ENCODE measurements at places on chromosomes 2 and 18.

GRCh38 chr2:207719008-207719407 lies 7.6 kb downstream of the CCNYL1 start:
- DNase-seq = no peak

- DNase-seq = no peak
These were observed 12.4 kb downstream of the PFN4 start for GRCh38 chr2:24110660-24111303.

DNA sequence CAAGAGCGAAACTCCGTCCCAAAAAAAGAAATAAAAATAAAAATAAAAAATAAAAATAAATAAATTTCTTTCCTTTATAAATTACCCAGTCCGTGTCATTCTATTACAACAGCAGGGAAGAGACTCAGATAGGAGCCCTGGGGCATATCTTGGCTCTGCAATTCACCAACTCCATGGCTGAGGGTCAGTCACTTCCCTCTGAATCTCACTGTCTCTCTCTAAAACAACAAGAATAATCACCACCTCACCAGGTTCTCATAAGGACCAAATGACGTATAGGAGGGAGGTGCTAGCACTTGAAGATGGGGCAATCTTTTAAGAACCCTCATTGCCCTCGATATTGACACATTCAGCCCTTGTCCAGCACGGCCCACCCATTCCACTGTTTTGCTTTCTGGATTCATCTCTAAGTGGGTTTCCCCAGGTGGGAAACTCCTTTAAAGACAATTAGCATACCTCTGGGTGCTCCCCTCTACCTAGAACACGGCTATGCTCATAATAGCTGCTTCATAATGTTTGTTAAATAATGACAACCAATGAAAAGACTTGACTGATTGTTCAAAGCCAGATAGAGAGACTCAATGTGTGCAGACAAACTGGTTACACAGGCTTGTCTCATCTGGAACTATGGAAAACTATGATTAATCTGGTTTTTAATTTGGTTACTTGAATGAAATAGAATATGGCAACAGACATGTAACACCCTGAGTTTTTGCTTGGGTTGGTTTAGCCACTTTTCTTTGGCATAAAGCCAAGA lies 15.1 kb downstream of the MYCN start:
- DNase-seq = peak; percentile 47

- peak; percentile 3 for DNase-seq
These were observed 95.7 kb downstream of the ASXL3 start for GRCh38 chr18:33673689-33674088.

DNA sequence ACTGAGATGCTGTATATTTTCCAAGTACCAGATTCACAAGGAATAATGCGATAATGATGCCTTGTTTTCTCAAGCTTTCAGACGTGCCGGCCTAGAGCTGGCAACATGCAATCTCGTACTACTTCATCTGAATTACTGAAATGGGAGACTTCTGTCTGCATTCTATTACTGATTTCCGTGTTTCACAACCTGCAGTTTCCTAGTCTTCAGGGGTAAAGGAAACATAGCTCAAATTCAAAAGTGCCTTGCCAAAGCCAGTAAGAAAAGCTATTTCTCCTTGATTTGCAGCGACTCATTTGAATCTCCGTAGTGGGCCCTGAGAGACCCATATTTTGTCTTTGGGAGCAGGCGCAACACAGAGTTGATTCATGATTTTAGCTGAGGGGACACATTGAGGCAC lies 289.0 kb downstream of the CNTNAP5 start:
- DNase-seq = no peak

DNA sequence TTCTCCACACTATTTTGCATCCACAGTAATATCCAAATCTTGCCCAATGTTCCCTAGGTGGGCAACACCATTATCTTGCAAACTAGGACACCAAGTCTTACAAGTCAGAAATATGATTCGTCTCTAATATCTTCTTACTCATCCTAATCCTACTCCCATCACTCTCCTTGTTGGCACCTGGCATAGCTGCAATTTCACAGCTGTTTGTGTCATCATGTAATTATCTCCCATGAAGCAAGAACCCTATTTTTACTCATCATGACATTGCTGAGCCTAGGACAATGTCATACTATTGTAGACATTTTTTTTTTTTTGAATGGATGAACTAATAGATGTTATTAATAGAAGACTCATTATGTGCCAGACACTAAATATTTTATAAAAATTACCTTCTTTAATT lies 91.3 kb upstream of the CCDC141 start:
- DNase-seq = peak; percentile 54

GRCh38 chr2:140295767-140296166 lies 1515.6 kb upstream of the NXPH2 start:
- no peak for DNase-seq

DNA sequence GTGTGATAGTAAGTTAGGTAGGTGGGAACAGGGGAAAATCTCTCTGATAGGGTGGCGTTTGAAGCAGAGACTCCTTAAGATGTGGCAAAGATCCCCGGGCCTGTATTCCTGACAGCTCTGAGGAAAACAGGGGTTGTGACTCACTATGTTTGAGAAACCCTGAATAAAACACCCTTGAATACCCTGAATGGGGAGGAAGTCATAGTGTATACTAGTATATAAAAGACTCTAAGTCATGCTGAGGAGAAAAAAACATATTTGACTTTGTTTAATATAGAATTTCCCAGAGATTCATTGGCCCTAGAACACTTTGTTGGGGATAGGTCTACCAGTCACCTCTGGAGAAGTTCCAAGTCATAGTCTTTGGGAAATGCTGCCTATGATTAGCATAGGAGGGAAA lies 590.9 kb downstream of the IRS1 start:
- DNase-seq = peak; percentile 63

GRCh38 chr2:40544072-40544471 lies 92.2 kb upstream of the SLC8A1 start:
- DNase-seq = no peak

DNA sequence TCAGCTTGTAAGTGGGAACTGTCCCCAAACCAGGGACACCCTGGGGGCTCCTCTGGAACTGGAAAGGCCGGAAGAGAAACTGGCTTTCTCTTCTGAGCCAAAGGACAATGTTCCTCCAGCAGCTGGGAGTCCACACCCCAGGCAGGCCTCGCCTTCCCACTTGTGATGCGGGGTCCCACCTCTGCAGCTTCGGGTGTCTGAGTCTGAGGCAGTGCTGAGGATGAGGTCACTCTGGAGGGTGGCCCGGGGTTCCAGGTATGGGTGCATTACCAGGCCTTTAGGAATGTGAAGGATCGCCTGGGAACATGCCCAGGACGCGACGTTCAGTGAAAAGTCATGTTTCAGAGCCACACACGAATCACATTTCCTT lies 18.2 kb upstream of the BOK start:
- peak; percentile 72 for DNase-seq

DNA sequence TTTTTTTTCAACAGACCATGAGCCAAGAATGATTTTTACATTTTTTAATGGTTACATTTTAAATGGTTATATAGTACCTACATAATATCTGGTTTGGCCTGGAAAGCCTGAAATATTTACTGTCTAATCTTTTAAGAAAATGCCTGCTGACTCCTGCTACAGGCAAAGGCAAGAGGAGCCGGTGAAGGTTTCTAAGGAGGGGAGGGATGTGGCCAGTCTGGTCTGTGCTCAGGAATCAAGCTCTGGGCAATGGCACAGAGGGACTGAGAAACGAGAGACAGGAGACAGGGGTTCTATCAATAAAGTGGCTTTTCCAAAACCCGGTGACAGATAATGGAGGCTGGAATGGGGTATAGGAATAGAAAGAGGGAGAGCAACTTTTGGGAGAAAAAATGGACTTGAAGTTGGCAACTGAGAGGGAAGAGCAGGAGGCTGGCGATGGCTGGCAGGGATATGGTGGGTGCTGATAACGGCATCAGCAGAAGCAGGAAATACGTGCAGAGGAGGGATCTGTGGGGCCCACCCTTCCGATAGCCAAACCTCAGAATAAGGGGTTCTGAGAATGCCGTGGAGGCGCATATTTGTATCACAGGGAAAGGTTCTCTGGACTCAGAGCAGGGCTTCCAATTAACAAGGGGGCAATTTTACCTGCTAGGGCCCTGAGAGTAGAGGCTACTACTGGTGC lies 64.0 kb upstream of the DNMT3A start:
- DNase-seq = no peak

DNA sequence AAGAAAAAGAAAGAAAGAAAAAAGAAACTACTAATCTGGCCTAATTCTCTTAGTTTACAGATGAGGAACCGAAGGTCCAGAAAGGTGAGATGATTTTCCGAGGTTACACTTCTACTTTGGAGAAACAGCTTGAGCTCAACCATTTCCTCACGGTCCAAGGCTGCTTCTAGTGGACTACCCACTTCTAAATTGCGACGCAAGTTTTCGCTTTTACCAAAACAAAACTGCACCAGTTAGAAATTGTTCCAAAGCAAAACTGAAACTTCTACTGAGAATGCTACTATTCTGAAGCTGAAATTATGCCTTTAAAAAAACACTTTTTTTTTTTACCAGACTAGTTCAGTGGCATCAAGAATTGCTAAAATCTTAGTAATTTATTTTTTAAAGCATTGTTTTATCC lies 101.6 kb downstream of the INO80D start:
- no peak for DNase-seq

DNA sequence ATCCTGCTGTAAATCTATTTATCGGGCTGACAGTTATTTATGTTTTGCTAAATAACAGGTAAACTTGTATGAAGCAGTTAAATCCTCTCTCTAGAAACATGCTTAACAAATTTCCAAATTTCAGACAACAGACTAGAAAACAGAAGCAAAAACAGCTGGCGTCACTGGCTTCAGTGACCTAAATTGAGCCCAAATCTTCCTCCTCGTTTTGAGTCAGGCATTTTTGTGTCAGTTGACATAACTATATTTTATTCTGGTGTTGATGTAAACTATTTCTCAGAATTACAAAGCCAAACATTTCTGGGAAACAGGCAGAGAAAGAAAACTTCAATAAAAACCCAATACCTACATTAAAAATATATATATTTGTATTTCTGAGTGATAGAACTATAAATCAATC lies 21.7 kb downstream of the RBMS1 start:
- no peak for DNase-seq

- DNase-seq = no peak
These were observed 121.5 kb upstream of the MYCN start for GRCh38 chr2:15818881-15819280.

DNA sequence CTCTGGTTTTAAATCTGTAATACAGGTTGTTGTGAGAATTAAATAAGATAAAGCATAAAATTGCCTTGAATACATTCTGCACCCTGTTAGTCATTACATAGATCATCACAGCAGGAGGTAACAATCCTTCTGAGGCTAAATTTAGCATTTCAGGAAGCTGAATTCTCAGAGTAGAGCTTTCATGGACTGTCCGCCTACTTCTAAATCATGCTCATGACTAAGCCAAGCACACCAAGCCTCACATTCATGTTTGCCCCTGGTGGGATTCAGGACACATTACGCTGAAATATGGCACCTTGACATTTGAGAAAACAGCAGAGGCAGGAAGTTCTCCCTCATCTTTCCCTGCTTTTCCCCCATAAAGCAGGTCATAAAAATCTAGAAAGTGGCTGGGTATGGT lies 16.6 kb upstream of the PIK3C3 start:
- peak; percentile 70 for DNase-seq

DNA sequence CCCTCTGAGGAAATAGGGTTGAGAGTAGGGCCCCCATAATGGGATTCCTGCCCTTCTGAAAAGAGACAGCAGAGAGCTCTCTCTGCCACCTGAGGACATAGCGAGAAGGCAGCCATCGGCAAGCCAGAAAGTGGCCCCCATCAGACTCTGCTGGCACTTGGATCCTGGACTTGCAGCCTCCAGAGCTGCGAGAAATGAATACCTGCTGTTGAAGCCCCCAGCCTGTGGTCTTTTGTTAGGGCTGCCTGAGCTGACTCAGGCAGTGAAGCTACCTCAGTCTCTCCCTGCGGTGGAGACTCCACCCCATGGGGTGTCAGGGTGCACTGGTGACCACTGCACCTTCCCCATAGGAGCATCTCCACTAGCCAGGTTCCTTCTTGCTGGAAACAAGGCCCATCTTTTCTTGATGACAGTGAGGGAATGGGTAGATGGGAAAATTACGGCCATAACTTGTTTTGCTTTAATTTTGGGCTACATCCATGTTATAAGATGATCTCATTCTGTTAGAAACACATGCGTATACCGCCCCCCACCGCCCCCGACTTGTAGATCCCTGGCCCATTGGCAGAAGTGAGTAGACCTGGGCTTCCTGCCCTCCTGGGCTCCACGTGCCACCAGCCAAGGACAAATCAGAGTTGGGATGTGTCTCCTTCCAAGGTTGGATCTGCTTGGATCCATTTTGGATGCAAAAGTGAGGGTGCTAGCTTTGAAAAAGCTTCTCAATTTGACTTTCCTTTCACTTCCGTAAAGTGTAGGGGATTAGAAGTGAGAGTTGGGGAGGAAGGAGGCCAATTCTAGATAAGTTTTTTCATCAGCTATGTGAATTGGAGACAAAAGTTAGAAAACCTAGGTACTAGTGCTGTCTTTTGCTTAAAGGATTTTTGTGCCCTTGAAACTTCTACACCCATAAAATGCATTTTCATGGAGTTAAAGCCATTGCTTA lies 42.9 kb downstream of the NCK2 start:
- DNase-seq = no peak

- no peak for DNase-seq
These were observed 302.2 kb upstream of the MAP2 start for GRCh38 chr2:209121691-209122090.

GRCh38 chr18:378079-378478 lies 110.2 kb upstream of the THOC1 start:
- no peak for DNase-seq

- no peak for DNase-seq
These were observed 176.8 kb upstream of the LRP1B start for GRCh38 chr2:142307616-142308115.

DNA sequence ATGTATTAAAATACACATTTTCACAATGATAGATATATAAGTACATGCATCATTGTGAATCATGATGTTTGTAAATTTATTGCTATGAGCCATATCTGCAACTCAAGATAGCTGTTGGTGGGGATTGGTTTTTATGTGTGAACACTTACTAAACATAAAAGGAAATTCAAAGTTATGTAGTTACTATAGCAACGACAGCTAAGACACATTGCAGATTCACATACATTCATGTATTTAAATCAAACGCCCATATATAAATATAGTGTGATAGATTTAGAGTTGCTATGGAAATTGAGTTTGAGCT lies 65.6 kb downstream of the MAPRE2 start:
- DNase-seq = no peak

GRCh38 chr18:58315041-58315440 lies 271.0 kb downstream of the NEDD4L start:
- DNase-seq = no peak

DNA sequence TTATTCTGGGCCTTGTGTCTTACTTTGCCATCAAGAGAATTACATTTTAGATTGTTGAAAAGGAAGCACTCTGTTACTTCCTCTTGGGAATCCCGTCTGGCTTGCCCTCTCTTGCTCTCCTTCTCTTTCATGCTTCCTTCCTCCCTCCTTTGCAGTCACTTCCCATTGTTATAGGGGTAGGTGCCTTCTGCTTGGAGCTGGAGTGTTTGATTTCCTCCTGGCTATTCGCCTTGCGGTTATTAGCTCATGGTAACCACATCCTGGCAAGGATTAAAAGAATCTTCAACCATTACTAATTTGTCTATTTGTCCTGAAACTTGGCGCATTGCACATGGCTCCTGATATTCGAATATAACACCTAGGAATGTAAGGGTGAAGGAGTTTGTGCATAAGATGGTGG lies 115.0 kb downstream of the CERS6 start:
- peak; percentile 95 for DNase-seq

All from bronchial epithelial cell (primary cell).